ENCODE measurements at places on chromosomes 11 and 22.

DNA sequence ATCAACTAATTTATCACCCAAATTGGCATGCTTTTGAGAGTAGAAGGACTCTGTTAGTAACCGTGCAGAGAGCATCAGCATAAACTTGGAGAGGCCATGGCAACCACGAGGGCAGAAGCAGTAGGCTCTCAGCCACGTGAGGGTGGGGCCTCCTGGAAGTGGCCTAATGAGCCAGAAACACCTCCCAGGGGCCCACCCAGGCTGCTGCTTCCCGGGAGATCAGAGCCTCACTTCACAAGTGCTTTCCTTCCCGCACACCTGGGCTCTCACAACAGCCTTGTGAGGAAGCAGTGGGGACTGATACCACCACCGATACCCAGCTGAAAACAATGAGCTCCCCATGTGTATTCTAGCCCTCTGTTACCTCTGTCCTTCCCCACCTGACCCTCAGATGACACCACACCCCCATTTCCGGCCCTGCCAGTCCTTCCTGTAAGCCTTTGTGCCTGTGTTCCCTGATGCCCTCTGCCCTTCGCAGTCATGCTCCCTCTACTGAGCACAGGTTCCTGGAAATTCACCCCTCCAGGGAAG lies 17.0 kb downstream of the TRIM29 start:
- no peak for ATAC-seq

DNA sequence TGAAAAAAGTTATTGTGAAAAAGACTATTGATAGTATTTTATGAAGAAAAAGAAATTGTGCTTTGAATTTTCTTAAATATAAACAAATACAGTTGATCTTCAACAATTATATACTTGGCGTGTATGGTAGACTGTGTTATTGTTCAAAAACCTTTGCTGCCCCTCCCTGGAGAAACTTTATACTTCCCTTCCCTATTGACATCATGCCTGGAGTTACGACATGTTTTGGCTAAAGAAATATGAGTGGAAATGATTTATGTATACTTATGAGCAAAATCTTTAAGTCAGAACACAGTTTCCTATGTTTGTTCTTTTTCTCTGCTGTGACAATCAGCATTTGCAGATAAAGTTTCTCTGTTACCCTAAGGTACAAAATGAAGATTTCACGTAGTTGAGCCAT lies 243.8 kb downstream of the TMEM135 start:
- ATAC-seq: peak; percentile 76

GRCh38 chr22:42805998-42806830 lies 50.9 kb downstream of the ARFGAP3 start:
- no peak for ATAC-seq

- no peak for ATAC-seq
Measured at GRCh38 chr11:62856333-62856895, 17.0 kb upstream of the WDR74 start.

DNA sequence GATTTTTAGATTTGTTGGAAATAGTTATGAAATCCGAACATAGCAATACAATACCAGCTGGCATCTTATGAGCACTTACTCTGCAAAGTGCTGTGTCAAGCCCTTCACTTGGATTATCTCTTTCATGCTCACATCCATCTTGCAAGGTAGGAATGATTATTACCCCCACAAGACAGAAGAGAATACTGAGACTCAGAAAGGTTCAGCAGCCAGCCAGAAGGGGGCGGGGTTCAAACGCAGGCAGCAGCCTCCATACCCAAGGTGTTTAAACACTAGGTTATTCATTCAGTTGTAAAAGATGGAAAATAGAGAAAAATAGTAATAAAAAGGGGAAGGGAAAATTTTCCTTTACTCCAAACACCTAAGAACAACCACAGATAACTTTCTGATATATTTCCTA lies 158.5 kb downstream of the CCDC34 start:
- ATAC-seq: no peak

GRCh38 chr11:1217151-1217550 lies 5.7 kb upstream of the MUC5B start:
- ATAC-seq: no peak

- no peak for ATAC-seq
Measured at GRCh38 chr11:121123496-121124069, 22.5 kb downstream of the TECTA start.

GRCh38 chr11:94876645-94877442 lies 96.5 kb downstream of the CWC15 start:
- peak; percentile 94 for ATAC-seq

Data from gastroesophageal sphincter (tissue), 4 donors.